ENCODE measurements at places on chromosomes 5 and 9.

DNA sequence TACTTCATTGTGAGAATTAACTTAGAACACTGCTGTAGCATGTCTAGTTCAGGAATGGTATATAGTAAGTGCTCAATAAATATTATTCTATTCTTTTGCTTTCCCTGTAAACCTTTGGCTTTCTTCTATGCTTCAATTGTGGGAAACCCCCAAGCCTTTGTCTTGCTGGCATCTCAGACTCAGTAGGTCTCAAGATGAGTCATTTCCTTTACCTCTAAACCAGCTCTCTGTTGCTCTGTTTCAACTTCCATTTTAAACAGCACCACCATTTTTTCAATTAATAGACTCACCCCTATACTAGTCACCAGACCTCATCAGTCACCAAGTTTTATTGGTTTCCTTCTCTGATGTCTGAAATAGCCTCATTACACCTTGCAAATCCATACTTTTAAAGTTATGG, 43.5 kb downstream of the DMAC1 start:
- DNase-seq: no peak
- no peak overlapping the region for H3K4me3 ChIP-seq
- H3K27ac ChIP-seq: no peak overlapping the region
- H3K4me1 ChIP-seq: no peaks in the 10 kb centered on the region

GRCh38 chr9:7921545-7922197, 122.1 kb upstream of the DMAC1 start:
- no peaks in the 10 kb centered on the region for H3K27me3 ChIP-seq
- DNase-seq: no peak
- no peaks in the 10 kb centered on the region for H3K4me1 ChIP-seq

DNA sequence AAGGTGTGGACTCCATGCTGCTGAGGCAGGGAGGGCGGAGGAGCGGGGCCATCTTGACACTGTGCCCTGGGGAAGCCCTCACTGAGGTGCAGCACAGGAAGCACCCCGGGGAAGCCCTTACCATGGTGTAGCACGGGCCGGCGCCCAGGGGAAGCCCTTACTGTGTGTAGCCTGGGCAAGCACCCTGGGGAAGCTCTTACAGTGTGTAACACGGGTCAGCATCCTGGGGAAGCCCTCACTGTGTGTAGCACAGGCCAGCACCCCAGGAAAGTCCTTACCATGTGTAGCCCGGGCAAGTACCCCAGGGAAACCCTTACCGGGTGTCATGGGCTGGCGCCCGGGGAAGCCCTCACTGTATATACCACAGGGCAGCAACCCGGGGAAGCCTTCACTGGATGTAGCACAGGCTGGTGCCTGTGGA, 62.6 kb upstream of the ZNF354B start:
- no peak for DNase-seq
- H3K4me1 ChIP-seq: no peaks in the 10 kb centered on the region
- no peaks in the 10 kb centered on the region for H3K36me3 ChIP-seq
- H3K27me3 ChIP-seq: peaks cover 33% of the 10 kb centered on the region

- no peak overlapping the region for H3K4me3 ChIP-seq
- H3K27ac ChIP-seq: no peak overlapping the region
- no peaks in the 10 kb centered on the region for H3K36me3 ChIP-seq
- H3K4me1 ChIP-seq: no peaks in the 10 kb centered on the region
- no peak for DNase-seq
Observed at GRCh38 chr5:174139623-174140022, 94.1 kb downstream of the NSG2 start.

- no peak overlapping the region for H3K4me3 ChIP-seq
- no peaks in the 10 kb centered on the region for H3K36me3 ChIP-seq
- H3K4me1 ChIP-seq: peaks cover 7% of the 10 kb centered on the region
- no peak overlapping the region for H3K27ac ChIP-seq
- DNase-seq: no peak
- peaks cover 86% of the 10 kb centered on the region for H3K27me3 ChIP-seq
Observed at GRCh38 chr5:174794931-174795672, 70.7 kb downstream of the MSX2 start.

DNA sequence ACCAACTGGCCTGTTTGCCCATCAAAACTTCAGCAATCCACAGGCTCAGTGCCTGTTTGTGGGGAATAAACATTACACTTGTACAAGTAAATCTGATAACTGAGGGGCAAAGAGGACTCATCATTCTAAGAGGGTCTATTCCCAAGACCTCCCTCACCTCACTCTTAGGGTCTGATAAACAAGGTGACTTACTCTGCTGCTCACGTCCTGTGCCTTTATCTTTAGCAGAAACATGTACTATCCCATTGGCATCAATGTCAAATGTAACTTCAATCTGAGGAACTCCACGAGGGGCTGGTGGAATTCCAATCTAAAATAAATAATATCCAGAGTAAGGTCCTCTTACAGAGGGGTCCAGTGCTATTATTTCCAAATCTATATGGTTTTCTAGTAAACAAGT, 14.6 kb upstream of the ETF1 start:
- no peak overlapping the region for H3K27ac ChIP-seq
- peaks cover 92% of the 10 kb centered on the region for H3K36me3 ChIP-seq
- no peaks in the 10 kb centered on the region for H3K27me3 ChIP-seq
- peaks cover 4% of the 10 kb centered on the region for H3K4me1 ChIP-seq

DNA sequence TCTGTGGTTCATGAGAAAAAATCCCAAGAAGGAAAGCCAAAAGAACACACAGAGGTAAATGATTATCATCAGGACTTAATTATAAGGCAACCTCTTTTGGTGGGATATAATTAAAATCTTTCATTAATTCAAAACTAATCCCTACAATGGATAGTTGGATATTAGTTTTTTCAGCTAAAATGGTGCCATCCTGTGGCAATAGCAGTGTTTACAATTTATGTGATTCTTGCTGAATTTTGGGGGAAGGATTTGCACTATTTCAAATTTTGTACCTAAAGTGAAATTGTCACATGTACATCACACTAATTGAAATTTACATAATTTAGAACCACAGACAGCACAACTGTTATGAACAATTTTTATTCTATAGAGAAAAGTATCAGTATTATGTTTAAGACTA, 67.0 kb downstream of the CAST start:
- DNase-seq: no peak
- H3K27ac ChIP-seq: peak overlapping the region; percentile 29
- peaks cover 43% of the 10 kb centered on the region for H3K36me3 ChIP-seq
- no peak overlapping the region for H3K4me3 ChIP-seq
- H3K4me1 ChIP-seq: peaks cover 65% of the 10 kb centered on the region

DNA sequence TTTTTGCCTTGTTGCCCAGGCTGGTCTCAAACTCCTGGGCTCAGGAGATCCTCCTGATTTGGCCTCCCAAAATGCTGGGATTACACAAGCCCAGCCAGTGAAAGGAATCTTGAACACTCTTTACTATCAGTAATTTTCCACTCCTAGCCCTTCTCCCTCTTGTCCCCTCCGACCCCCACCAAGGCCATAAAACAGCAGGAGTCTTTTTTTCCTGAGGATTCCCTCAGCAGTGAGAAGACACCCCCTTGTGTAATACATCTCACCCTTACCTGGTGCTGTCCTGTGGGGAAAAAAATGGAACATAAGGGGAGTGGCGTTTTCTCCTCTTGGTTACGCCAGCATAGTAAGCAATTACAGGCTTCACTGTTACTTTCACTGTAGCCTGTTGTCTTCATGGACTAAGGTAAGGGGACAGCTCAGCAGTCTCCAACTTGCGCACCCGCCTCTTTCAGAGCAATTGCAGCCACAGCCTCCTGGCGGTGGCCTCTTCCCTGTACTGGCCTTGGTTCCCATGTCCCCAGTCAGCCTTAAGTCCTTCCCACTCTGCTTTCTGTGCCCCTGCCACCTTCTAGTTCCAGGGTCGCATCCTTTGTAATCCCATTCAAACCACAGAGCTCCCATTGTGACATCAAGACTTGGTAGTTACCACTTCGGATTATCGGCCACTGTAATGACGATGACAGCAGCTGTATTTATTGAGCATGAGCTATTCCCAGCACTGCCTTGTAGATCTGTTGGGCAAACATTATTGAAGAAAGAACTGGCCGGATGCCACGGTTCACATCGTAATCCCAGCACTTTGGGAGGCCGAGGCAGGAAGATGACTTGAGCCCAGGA, 10.0 kb downstream of the NAIF1 start:
- H3K27me3 ChIP-seq: no peaks in the 10 kb centered on the region
- H3K27ac ChIP-seq: peak overlapping the region; percentile 71
- H3K4me1 ChIP-seq: peaks cover 34% of the 10 kb centered on the region
- H3K36me3 ChIP-seq: peaks cover 11% of the 10 kb centered on the region
- no peak for DNase-seq
- H3K4me3 ChIP-seq: no peak overlapping the region

DNA sequence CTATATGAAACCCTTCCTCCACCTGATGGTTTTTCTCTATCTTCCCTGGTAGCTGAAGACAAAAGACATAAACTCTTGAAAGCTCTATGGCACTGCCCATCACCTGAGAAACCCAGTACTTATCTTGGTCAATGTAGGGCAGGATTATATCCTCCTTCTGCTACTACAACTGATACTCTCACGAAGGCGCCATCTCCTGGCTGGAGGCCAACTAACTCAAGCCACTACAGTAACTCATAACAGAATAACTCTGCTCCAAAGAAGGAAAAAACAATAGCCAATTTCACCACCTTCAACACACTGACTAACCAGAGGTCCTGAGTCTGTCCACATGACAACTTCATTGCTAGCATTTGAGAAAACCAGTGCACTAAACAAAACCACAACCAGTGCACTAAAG, 409.2 kb downstream of the CETN3 start:
- no peak for DNase-seq
- H3K36me3 ChIP-seq: no peaks in the 10 kb centered on the region
- peaks cover 8% of the 10 kb centered on the region for H3K4me1 ChIP-seq
- no peaks in the 10 kb centered on the region for H3K27me3 ChIP-seq
- H3K4me3 ChIP-seq: no peak overlapping the region

DNA sequence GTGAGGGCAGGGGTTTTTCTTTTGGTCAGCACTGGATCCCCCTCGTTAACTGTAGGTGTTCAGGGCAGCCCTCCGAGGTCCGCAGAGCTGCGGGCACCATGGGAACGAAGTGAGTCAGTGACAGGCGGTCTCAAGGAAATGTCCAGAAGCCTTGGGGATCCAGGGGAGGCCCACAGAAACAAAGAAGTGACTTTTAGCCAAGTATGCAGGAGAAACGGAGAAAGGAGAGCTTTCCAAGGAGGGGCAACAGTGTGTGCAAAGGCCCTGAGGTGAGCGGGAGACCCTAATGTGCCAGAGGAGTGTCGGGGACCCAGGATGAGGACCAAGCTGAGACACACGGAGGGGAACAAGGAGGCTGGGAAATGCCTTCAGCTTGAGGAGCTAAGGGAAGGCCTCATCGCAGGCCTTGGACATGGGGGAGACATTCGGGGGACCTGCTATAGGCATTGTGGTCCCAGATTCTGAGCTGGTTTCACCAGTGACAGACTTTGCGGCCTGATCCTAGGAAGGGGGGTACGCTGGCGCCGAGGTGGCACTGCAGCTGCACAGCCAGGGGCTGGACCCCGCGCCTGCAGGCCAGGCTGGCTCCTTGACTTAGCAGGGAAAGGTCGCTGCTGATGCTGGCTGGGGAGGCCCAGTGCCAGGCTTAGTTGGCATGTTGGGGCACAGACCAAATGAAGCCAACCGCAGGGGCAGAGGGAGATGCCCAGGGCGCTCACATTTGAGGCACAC, 3.3 kb downstream of the LTC4S start:
- H3K27ac ChIP-seq: peak overlapping the region; percentile 88
- H3K4me1 ChIP-seq: peaks cover 67% of the 10 kb centered on the region
- no peaks in the 10 kb centered on the region for H3K27me3 ChIP-seq
- H3K4me3 ChIP-seq: peak overlapping the region; percentile 80
- H3K36me3 ChIP-seq: peaks cover 41% of the 10 kb centered on the region

GRCh38 chr9:90074316-90074962, 469.6 kb downstream of the GADD45G start:
- H3K4me1 ChIP-seq: no peaks in the 10 kb centered on the region
- H3K27me3 ChIP-seq: peaks cover 27% of the 10 kb centered on the region
- no peak for DNase-seq
- no peak overlapping the region for H3K4me3 ChIP-seq
- no peak overlapping the region for H3K27ac ChIP-seq
- H3K36me3 ChIP-seq: no peaks in the 10 kb centered on the region

DNA sequence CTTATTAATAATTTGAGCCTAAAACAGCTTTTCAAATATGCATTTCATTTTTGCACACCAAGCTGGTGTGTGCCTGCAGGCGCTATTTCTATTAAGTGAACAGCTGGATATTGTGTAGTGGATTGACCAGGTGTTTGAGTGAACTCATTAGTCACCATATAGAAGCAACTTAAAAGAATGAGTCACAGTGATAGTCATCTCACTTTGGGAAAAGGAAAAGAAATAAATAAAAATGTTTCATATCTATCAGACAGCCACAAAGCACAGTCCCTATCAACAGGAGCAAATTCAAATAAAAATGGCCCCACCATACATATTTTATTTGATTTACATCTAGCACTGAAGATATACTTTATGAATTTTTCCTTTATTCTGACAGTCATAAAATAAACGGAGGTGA, 456.5 kb upstream of the CDH9 start:
- H3K27me3 ChIP-seq: no peaks in the 10 kb centered on the region
- H3K36me3 ChIP-seq: no peaks in the 10 kb centered on the region
- H3K4me3 ChIP-seq: no peak overlapping the region
- H3K4me1 ChIP-seq: no peaks in the 10 kb centered on the region

DNA sequence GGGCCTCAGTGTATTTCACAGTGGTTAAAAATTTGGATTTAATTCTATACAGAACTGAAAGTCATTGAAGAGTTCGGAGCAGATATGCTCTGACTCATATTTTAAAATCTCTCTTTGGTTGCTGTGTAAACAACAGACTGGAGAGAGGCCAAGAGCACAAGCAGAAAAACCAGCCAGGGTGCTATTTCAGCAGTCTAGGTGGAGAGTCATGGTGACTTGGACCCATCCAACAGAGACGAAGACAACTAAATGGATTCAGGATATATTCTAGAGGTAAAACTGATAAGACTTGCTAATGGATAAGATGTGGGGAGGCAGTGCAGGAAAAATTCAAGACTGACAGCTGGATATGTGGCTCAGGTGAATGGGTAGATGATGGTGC, 168.9 kb downstream of the MAPKAP1 start:
- H3K36me3 ChIP-seq: no peaks in the 10 kb centered on the region
- H3K4me3 ChIP-seq: no peak overlapping the region
- H3K27ac ChIP-seq: peak overlapping the region; percentile 86

GRCh38 chr9:132792547-132792946, 85.5 kb downstream of the AK8 start:
- no peak overlapping the region for H3K27ac ChIP-seq
- H3K4me3 ChIP-seq: no peak overlapping the region
- no peak for DNase-seq
- H3K27me3 ChIP-seq: peaks cover 22% of the 10 kb centered on the region

DNA sequence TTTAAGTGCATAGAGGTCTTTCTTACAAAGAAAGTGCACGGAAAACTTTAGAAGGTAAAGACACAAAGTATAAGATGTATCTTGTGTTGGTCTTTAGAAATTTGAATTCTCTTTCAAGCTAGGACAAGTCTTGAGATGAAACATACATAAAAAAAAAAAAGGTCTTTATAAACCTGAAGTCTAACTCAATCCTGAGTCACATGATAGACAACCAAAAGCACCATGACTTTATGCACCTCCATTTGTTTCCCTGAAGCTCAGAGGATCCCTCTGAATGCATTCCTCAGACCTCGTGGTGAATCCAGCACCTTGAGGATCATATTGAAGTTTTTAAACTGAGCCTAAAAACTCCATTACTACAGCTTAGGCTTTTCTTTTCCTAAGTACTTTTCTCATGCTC, 91.8 kb downstream of the RAB3C start:
- no peak overlapping the region for H3K27ac ChIP-seq
- no peaks in the 10 kb centered on the region for H3K36me3 ChIP-seq
- H3K27me3 ChIP-seq: no peaks in the 10 kb centered on the region
- no peak for DNase-seq
- H3K4me1 ChIP-seq: peaks cover 13% of the 10 kb centered on the region

GRCh38 chr9:137683262-137683864, 64.6 kb downstream of the EHMT1 start:
- DNase-seq: no peak
- H3K27ac ChIP-seq: no peak overlapping the region
- no peaks in the 10 kb centered on the region for H3K36me3 ChIP-seq
- H3K4me3 ChIP-seq: no peak overlapping the region
- no peaks in the 10 kb centered on the region for H3K27me3 ChIP-seq

Data from left ventricle myocardium inferior (tissue), 1 donor.